ENCODE measurements at places on chromosomes 11 and 22. TPM values are rescaled to one million over a fixed set of nuclear protein-coding genes. Genes with fewer than 3 reads are reported as not detected.

GRCh38 chr11:112118176-112118575 lies 31.5 kb downstream of the SDHD start:
- no peak for DNase-seq

- DNase-seq = no peak
Measured at GRCh38 chr11:120797143-120797542, 226.8 kb upstream of the TBCEL start.

The SEPTIN3 gene
- total RNA-seq = 0.18 TPM

The MFNG gene
- total RNA-seq = 5.9 TPM

The RTL10 gene
- 12.8 TPM for total RNA-seq

The B4GALNT4 gene
- not detected for total RNA-seq

The NNMT gene
- 181 TPM for total RNA-seq
